Skin of body (tissue), 3 donors: ENCODE measurements at places on chromosomes 12 and 14.

GRCh38 chr14:103056322-103057027 lies 874 bp downstream of the CDC42BPB start:
- peak; percentile 65 for DNase-seq

GRCh38 chr12:101925361-101925760 lies 48.0 kb downstream of the DRAM1 start:
- no peak for DNase-seq

DNA sequence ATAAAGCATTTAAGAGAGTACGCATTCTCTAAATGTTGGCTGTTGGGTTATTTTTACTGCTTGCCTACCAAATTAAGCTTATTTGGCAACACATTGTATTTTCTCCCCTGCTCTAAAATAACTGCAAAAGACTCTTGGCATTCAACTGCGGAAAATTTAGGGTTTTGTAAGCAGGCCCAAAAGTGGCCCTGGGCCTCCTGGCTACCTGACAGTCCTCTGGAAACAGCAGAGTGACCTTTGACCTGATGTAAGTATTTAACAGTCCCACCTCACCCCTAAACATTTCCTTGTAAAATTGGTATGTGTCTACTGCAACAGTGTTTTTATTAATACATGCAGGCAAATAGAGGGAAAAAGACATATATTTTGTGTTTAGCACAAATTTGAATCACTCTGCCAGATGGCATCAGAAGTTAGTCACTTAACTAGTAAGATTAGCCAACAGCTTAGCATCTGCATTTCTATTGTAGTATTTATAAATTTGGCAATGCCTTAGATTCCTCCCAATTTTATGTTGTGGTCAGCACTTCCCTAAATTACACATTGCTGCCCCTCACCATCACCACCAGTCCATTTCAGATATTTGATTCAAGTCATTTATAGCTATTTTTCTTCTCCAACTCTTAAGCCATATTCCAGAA lies 11.2 kb downstream of the LLPH start:
- no peak for DNase-seq

DNA sequence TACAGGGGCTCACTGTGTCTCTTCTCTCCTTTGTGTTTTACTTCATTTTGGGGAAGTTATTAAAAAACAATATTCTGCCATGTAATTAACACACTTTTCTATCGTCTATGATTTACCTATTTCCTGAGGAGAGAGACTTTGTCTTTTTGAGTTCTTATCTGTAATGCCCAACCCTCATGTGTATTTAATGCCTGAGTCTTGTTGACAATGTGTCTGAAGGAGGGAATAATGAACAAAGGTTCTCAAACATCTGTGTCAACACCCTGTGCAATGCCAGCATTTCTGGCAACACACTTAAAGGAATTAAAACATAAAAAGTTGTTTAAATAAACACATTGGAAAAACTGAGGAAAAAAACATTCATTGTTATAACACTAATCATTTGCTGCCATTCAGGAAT lies 147.1 kb downstream of the SLC15A5 start:
- no peak for DNase-seq

DNA sequence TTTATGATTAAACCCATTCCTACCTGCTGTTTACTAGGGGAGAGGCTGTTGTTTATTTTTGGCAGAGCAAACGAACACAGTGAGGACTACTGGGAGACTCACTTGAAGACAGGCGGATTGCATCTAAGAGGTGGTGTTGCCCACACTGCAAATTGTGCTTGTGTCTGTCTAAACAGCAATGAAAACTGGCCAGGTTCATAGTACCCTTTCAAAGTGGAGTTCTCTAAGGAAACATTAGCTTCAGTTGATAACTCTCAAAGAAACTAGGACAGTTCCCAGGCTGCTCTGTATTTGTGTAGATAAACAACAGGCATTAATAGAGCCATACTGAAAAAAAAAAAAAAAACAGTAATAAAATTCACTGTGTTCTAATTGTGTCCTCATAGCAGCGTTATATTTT lies 466.0 kb upstream of the RGS6 start:
- DNase-seq = no peak

DNA sequence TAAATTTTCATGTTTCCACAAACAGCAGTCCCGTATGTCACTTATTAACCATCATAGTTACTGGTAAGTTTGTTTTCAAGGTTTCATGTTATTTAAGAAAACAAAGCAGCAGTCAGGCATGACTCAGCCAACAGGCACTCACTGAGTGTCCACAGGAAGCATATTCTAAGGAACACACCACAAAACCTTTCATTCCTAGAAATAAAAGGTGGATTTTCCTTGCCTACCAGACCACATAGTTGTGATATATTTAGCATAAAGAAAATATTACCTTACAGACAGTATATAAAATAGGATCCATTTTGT lies 143.3 kb upstream of the AVPR1A start:
- DNase-seq = peak; percentile 16

DNA sequence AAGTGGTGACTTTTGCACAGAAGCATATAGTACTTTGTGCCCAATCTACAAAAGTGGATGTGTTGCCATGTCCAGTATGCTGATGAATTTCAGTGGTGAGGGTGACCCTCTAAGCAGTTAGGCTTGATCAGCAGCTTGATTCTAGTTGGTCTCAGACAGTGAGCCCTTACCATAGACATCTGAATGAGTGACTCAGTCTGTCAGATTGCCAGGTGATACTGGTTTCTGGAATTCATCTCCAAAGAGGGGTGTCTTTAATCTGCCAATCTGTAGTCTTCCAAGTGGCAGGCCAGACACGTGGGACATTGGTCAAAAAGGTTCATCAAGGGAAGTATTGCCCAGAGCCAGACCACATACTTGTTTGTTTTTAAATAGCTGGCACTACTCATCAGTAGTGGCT lies 187.4 kb upstream of the SLC16A7 start:
- DNase-seq = no peak

DNA sequence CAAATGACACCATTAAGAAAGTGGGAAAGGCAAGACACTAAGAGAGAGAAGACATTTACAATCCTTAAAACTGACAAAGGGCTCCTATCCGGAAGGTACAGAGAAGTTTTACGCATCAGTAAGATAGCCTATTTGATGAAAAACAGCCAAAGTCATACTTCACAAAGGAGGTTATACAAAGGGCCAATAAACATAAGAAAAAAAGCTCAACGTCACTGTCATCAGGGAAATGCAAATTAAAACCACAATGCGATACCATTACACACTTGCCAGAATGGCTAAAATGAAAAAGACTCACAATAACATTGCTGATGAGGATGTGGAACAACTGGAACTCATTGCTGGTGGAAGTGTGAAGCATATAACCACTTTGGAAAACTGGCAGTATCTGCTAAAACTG lies 168.6 kb upstream of the FAR2 start:
- no peak for DNase-seq

- DNase-seq = peak; percentile 33
These were observed 609.0 kb upstream of the LMO3 start for GRCh38 chr12:17214929-17215328.

GRCh38 chr12:8698132-8698851 lies 501 bp downstream of the RIMKLB start:
- peak; percentile 30 for DNase-seq

GRCh38 chr14:104477666-104478380 lies 101.7 kb upstream of the C14orf180 start:
- no peak for DNase-seq
